ENCODE measurements at places on chromosomes 11 and 22.

DNA sequence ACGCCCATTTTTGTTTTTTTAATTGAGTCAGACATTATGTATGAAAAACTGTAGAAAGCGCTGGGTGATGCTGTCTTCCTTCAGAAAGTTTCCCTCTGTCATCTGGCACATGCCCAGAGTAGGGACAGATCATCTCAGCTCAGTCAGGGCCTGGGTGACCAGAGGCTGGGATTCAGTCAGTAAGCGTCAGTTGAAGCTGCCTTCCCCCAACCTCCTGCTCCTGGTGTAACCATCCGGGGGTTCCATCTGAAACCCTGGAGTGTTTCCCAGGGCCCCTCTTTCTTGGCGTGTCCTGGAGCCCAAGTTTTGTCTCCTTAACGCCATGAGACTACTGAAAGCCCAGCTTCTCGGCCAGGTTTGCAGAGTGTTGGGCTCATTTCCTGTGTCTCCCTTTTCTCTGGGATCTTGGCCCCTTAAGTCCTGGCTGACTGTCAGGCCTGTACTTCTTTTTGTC, 10.7 kb downstream of the PPFIA1 start:
- no peak for DNase-seq

DNA sequence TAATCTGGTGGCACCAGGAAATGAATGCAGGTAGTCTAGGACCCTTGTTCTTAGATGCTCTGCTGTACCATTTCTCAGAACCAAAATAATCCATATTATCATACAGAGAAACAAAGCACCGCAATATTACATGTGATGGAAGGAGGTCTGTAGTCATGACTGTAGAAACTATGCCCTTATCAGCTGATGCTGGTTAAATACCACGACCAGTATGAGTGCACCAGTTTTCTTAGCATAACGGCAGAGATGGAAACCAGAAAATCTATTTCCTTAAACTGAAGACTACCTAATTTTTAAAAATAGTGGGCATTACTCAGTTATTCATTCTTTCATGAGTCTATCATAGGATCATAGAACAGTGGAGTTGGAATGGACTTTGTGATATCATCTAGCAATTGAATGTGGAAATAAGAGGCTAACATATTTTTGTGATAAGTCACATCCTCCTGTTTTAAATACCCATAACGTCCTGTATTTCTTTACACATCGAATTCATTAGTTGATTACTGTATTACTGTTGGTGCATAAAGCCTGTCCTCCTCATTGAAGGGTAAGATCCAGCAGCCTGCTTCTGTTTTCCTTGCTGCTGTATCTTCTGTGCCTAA, 15.1 kb downstream of the JHY start:
- DNase-seq = no peak

GRCh38 chr11:121587182-121587581, 134.4 kb upstream of the SORL1-AS1 start:
- DNase-seq = no peak

- DNase-seq = no peak
Observed at GRCh38 chr11:121582296-121582695, 129.5 kb upstream of the SORL1-AS1 start.

DNA sequence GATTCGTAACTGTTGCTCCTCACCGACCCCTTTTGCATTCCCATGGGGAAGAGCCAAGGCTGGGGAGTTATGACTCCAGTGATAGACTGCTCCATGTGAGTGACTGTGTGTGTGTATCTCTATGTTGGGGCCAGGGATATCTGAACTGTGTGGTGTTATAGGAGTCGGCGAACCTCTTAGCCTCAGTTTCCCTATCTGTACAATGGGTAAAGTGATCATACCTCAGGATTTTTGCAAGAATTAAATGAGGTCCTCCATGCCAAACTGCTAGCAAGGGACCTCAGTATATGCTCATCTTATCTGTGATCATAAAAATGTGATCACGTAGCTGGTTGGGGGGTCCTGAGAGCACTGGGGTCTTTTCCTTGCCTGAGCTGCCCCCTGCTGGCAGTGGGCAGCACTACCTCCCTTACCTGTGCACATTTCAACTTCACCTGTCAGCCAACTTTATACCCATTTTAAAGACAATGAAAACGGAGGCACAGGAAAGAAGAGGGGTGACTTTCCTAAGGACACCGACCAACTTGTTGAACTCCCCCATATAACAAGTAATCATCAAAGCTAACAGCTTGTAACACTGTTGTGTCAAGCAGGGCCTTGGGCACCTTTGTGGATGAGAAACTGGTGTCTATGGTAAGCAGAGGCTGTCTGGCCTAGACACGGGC, 1.4 kb upstream of the DPP3 start:
- DNase-seq = peak; percentile 58

GRCh38 chr11:118633319-118633690, 25.9 kb downstream of the PHLDB1 start:
- no peak for DNase-seq

DNA sequence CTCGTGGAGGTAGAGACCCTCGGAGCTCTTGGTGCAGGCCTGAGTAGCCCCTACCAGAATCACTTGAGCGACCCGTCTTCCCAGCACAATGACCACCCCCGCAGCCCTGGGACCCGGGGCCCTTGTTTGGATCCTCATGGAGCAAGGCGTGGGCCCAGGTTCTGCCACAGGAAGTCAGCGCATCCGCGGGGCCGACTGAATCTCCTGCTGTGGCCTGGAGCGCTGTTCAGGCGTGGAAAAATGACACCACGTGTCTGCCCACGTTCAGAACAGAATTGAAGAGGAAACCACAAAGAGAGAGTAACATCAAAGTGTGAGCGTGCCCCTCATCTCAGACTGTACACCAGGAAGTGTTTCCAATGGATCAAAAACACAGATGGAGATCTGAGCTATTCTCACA, 1479.2 kb downstream of the TBC1D22A start:
- DNase-seq = no peak

DNA sequence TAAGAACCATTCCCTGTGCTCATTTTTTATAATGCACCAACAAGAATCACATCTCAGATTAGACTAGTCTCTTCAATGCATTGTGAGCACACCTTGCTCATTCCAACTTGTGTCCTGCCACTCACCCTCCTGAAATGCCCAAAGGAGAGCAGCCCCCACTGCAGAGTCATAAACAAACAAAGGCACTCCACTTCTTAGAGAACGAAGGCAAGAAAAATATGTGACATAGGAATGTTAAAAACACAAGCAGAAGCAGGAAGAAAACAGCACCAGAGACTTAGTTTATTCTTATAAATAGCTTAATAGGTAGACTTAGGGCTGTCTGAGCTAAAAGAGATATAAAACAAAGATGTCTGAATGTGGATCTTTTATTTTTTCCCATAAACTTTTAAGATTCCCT, 57.2 kb downstream of the GUCY1A2 start:
- DNase-seq = no peak

DNA sequence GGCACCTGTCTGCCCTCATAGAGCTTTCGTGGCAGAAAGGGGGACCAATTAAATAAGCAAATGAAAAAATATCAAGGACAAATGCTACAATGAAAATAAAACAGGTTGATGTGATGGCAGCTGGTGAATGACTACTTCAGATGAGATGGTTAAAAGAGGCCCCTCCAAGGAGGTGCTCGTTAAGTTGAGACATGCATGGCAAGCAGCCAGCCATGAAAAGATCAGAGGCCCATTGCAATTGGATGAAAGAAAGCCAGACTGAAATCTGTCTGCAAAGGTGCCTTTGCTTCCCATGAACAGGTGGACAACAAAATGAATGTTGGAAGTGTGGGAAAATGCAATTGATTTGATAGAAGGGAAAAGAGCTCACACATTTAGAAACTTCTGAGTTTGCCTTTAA, 848 bp upstream of the TRPC6 start:
- no peak for DNase-seq

- DNase-seq = no peak
Observed at GRCh38 chr11:60631944-60632343, 67.5 kb upstream of the MS4A8 start.

- DNase-seq = no peak
Observed at GRCh38 chr11:15107730-15108515, 6.8 kb upstream of the INSC start.

GRCh38 chr11:75600356-75600755, 38.3 kb downstream of the SERPINH1 start:
- no peak for DNase-seq

- DNase-seq = no peak
Observed at GRCh38 chr11:13567551-13567950, 71.8 kb upstream of the PTH start.

DNA sequence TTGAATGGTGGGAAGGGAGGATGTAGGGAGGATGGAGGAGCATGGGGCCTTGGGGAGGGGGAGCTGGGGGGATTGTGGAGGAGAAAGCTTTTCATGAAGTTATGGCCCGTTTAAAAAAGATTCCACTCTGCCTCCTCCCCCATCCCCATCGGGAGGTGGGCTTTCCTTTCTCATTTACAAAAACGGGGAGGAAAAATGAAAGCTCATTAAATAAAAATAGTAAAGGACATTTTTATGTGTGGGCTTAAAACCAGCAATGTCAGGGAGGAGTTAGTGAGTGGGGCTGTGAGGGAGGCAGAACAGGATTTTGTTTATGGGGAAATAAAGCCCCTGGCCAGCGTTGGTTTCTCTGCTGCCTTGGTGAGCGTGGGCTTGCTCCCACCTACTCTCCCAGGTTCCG, 83.2 kb downstream of the ZBTB16 start:
- DNase-seq = no peak

DNA sequence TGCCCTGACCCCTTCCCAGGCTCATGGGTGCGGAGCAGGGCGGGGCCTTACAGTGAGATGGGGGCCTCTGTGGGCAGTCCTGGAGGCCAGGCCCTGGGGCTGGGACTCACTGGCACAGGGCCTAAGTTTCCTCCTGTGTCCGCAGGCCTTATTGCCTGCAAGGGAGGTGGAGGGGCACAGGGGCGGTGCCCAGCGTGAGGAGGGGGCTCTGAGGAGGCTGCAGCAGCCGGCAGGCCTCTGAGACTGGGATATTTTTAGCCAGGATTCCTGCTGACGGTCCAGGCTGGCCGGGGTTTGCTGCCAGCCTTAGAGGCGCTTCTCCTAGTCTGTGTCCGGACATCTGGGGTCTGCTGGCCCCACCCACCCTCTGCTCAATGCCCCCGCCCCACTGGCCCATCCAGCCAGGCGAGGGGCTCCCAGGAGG, 5.7 kb upstream of the RTN4R start:
- peak; percentile 33 for DNase-seq

DNA sequence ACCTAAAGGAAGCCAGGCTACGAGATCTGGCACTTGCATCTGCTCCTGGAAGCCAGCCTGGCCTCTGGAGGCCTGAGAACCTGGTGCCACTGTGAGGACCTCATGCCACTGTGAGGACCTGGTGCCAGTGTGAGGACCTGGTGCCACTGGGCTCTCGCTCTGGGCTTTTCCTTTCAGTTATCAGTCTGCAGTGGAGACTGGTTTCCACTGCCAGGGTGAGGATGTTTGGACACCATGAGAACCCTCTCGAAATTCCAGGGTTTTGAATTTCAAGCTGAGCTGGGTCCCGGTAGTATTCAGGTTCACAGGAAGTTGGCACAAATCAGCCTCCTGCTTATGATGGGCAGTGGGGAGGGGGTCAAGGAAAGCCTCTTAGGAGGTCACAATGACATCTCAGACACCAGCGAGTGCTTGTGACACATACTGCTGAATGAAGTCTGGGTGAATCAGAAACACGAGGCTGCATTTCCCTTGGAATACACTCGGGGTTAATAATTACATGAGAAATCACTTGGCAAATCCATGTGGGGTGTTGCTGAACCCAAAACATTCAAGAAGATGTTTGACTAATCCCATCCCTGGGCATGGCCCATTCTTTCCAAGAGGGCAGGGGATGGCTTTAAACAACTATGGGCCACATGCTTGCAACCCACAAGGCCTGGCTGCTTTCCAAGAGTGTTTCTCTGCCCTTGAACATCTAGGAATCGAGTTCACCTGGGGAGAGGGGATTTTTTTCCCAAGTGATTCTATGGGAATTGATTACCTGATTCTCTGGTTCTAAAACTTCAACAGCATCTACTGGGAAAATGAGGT, 60.2 kb downstream of the LINC01488 start:
- no peak for DNase-seq

- DNase-seq = no peak
Observed at GRCh38 chr11:100561323-100561722, 125.8 kb upstream of the ARHGAP42 start.

DNA sequence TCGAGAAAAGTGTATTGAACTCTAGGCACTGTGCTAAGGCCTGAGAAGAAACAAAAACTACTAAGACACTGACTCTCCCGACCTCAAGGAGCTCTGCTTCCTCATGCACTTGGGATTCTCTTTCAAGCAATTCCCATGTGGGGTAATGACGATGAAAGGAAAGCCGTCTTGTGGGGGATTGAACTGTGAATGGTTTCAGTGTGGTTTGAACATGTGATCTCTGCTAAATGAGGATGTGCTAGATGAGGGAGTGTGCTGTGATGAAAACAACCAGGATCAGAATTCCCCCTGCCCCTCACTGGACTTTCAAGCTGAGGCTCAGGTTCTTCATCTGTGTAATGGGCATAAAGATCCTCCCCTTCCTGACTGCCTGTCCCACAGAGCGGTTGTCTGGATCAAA, 74.9 kb downstream of the DEPDC5 start:
- DNase-seq = no peak

DNA sequence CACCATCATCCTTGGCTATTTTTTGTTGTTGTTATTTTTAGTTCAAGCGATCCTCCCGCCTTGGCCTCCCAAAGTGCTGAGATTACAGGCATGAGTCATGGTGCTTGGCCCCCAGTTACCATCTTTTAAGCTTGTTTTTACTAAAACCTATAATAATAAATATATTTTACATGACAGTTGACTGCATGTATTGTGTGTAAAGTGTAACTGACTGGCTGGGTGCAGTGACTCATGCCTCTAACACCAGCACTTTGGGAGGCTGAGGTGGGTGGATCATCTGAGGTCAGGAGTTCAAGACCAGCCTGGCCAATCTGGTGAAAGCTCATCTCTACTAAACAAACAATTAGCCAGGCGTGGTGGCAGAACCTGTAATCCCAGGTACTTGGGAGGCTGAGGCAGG, 386.2 kb downstream of the TENM4 start:
- no peak for DNase-seq

DNA sequence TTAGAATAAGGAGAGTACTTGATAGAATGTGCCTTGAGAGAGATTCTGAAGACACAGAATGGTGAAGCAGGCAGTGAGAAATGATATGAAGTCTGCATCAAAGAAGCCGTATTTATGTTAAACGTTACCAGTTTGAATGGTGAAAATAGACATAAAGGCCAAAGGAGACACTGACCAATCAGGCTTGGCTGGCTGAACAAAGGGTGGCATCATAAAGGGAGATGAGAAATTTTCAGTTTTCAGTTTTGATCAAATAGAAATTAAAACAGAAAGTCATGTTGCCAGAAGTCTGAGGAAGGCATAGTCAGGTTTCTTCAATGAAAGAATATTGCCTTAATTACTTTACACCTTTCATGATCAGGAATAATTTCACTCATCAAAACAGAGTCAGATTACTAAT, 6.6 kb downstream of the OR51F1 start:
- no peak for DNase-seq
